ENCODE measurements at places on chromosomes 12 and 14.

GRCh38 chr12:92288561-92288960, 142.9 kb upstream of the BTG1 start:
- no peak for DNase-seq

DNA sequence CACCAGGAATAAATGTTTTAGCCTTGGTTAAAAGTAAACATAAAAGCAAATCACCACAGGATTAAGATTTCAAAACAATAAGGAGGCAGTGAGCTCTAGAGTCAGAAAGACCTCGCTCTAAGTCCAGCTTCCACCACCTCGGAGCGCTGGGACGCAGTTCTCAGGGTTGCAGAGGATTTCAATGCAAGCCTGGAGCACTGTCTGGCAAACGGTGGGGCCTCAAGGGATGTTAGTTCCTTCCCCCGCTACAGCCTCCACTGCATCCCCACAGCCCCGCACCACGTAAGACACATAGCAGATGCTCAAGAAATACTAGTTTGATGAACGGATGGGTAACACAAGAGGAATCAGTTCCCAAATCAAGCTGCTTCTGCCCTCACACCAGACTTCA, 39.3 kb upstream of the TMCC3 start:
- DNase-seq, result no peak

- DNase-seq, result no peak
Observed at GRCh38 chr12:108349278-108349688, 10.2 kb upstream of the CMKLR1 start.

DNA sequence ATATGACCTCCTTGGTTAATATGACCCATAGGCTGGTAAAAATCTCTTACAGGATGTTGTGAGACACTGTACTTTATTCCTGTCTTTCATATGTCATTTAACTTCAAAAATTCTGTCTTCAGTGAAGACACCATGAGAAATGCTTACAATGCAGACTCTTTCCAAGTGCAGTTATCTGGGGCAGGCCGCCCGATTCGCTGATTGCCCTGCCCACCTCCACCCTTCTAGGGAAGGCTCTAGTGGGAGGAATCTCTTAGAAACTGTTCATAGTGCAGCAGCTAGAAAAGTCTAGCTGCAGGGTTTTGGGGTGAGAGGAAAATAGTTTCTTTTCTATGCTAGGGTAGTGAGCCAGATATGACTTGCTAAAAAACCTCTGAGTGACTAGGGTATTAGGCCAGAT, 15.0 kb upstream of the CIPC start:
- DNase-seq, result no peak

- DNase-seq, result no peak
Observed at GRCh38 chr14:75001899-75002298, 822 bp upstream of the EIF2B2 start.

- peak; percentile 45 for DNase-seq
Observed at GRCh38 chr12:102484428-102484958, 4.1 kb upstream of the IGF1 start.

DNA sequence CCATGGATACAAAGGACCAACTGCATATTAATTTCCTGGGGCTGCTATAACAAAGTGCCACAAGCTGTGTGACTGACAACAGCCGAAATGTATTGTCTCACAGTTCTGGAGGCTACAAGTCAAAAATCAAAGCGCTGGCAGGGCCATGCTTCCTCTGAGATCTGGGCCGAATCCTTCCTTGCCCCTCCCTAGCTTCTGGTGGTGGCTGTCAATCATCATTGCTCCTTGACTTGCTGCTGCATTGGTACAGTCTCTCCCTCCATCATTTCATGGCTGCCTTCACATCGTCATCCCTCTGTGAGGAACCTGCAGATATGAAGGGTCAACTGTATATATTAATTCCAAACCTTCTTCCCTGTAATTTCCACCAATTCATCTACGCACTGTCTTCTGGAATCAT, 118.3 kb downstream of the EXOC5 start:
- DNase-seq, result no peak

DNA sequence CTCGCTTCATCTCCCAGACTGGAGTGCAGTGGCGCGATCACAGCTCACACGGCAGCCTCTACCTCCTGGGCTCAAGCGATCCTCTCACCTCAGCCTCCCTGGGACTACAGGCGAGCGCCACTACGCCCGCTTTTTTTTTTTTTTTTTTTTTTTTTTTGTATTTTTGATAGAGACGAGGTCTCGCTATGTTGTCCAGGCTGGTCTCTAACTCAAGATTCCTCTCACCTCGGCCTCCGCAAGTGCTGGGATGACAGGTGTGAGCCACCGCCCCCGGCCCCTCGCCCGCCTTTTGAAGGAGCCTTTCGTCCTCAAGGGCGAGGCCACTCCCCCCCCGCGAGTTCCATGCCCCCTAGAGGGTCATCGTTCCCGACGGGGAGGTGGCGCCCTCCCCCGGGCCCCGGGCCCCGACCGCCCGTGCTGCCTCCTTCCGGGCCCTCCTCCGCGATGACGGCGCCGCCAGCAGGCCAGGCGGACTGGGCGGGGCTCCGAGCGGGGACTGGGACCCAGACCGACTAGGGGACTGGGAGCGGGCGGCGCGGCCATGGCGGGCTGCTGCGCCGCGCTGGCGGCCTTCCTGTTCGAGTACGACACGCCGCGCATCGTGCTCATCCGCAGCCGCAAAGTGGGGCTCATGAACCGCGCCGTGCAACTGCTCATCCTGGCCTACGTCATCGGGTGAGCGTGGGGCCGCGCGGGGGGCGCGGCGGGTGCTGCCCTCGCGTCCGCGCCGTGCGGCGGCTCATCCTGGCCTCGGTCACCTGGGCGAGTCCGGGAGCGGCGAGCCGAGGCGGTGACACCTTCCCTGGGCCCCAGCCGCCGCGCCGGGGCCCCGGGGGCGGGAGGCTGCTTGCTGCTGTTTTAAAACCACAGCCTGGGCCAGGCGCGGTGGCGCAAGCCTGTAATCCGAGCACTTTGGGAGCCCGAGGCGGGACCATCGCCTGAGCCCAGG, at the start of gene P2RX4:
Gene P2RX4 (plus strand): TSS at position 506 of the 949 bp plus-strand sequence. CDS start 36 bp downstream, at position 542.
- DNase-seq, result peak; percentile 86

DNA sequence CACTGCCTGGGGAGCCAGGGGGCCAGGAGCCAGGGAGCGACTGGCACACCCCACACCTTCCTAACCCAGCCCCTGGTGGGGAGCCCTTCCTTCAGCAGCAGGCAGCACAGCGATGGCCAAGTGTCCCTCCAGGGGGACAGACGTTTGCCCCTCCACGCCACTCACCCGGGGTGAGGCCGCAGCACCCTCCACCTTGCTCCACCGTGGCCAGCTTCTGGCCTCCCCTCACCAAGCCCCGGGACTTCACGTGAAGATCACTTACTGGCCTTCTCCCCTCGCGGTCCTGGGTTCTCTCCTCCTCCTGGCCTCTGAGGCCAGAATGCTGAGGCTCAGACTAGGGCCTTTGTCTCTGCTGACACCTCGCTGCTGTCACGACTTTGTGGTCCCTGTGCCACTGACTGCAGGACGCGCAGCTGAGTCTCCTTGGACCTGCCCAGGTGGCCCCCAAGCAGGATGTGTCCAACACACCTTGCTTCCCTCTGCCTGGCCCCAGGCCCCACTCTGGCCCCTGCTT, 3.5 kb upstream of the ASPG start:
- no peak for DNase-seq

- DNase-seq, result no peak
Observed at GRCh38 chr12:48180857-48181495, 2.5 kb upstream of the CCDC184 start.

- DNase-seq, result no peak
Observed at GRCh38 chr12:54173066-54173726, 15.6 kb downstream of the SMUG1 start.

DNA sequence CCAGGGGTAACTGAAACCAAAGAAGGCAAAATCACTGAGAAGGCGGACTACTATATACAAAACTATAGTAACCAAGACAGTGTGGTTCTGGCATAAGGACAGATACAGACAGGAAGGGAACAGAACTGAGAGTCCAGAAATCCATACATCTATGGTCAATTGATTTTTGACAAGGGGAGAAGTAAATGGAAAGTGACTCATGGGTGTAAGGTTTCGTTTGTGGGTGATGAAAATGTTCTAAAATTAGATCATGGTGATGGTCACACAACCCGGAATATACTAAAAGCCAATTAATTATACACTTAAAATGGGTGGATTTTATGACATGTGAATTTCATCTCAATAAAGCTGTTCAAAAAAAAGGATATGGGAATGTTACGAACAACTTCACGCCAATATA, 18.7 kb downstream of the ANGEL1 start:
- DNase-seq, result no peak

- DNase-seq, result no peak
Observed at GRCh38 chr12:10610188-10610587, 3.2 kb downstream of the MAGOHB start.

DNA sequence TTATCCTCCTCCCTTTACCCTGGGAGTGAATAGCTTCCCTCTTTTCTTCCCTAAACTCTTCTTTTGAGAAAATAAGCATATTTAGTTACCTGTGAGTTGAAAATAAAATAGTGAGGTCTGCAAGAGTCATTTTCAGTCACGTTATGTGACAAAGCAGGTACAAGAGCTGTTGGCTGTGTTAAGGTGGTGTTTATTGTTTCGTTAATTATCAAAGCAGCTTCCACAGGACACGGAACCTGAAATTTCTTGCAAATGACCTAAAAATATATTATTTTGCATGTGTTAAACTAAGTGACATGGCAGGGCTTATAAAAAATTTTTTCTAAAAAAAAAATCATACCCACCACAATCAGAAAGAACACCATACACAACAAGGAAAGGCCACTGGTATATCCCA, 8.3 kb downstream of the SLC38A2 start:
- no peak for DNase-seq

GRCh38 chr12:67428431-67428830, 159.3 kb downstream of the CAND1 start:
- no peak for DNase-seq

GRCh38 chr12:28177461-28177860, 12.8 kb upstream of the CCDC91 start:
- DNase-seq, result no peak

DNA sequence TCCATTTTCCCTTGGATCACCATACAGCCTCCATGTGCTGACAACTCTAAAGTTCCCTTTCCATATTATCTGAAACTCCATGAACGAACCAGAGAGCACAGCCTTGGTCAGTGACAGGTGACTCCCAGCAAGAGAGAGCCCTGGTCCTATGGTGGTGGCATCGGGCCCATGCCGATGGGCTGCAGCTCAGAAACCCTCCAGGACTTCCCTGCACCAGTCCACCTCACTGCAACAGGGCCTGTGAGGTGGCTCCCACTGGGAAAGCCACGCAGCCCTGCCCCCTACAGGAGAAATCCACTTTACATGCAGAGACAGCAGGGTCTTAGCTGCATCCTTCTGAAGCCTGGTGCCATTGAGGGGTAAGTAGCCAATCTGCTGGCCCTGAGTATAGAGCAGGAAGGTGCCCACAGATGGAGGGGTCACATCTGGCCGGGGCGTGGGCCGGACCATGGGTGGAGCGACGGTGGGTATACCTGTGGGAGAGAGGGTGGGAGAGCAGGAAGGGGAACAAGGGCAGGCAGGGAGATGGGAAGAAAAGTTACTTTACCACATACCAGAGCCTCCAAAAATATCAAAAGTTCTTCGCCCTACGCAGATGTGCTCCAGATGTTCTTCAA, 24.7 kb downstream of the RTRAF start:
- DNase-seq, result no peak

GRCh38 chr12:51766067-51766676, 82.3 kb downstream of the FIGNL2 start:
- DNase-seq, result no peak

DNA sequence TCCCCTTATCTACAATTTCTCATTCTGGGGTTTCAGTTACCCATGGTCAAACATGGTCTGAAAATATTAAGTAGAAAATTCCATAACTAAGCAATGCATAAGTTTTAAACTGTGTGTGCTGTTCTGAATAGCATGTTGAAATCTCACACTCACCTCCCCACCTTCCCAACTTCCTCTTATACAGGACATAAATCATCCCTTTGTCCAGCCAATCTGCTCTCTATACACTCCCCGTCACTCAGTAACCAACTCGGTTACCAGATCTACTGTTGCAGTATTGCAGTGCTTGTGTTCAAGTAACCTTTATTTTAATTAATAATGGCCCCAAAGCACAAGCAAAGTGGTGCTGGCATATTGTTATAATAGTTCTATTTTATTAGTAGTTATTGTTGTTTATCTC, 420.5 kb downstream of the GXYLT1 start:
- no peak for DNase-seq

DNA sequence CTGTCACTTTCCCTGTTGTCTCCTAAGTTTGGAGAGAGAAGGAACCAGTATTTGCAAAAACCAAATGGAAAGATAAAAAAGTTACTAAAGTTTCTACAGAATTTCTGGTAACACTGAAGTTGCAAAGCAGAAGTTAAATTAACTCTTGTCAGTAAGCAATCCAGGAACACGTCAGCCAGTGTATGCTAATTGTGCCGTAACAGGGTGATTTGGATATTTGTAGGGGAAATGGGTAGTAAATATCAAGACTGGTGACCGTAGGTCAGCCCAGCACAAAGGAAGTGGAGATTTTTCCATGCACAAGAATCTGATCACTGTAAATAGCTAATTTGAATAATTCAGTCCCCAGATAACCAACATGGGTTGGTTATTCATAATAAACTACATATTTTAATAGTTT, 2.3 kb downstream of the CDKN1B start:
- no peak for DNase-seq

DNA sequence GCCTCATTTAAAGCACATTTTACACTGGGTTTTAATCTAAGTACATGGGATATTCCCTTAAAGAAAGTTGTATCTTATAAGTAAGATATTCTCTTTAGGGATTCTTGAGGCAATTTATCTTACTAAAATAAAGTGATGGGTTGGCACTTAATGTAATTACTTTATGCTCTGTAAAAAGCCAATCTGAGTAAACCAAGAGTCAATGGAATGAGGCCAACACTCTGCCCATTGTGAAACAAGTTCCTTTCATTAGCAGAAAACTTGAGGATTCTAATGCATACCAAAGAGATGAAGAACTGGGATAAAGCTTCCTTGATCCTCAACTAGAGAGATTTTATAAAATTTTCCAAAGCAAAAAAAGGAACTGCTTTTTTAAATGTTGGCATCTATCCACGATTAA, 121.2 kb downstream of the METTL25 start:
- no peak for DNase-seq

GRCh38 chr14:68011406-68012028, 191.9 kb downstream of the RAD51B start:
- DNase-seq, result no peak

DNA sequence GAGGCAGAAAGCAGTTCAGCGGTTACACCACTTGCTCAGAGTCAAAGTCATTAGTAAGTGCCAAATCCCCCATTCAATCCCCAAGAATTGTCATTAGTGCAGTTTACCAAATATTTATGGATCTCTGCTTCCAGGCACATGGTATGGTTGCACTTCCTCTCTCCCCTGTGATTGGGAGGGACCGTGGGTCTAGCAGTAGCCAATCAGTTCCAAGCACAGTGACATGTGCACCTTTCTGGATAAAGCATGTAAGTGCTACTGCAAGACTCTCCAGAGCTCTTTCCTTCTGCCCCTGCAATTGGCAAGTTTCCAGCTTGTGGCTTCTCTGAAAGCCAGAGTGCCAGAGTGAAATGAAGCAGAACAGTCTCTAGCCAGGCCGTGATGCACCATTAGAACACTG, 85.3 kb upstream of the FLRT2 start:
- no peak for DNase-seq

GRCh38 chr14:102988054-102988453, 65.6 kb downstream of the AMN start:
- DNase-seq, result no peak

Measured in HTR-8/SVneo (cell line).